ENCODE measurements at places on chromosomes 12 and 14. TPM values are rescaled to one million over a fixed set of nuclear protein-coding genes. Genes with fewer than 3 reads are reported as not detected.

DNA sequence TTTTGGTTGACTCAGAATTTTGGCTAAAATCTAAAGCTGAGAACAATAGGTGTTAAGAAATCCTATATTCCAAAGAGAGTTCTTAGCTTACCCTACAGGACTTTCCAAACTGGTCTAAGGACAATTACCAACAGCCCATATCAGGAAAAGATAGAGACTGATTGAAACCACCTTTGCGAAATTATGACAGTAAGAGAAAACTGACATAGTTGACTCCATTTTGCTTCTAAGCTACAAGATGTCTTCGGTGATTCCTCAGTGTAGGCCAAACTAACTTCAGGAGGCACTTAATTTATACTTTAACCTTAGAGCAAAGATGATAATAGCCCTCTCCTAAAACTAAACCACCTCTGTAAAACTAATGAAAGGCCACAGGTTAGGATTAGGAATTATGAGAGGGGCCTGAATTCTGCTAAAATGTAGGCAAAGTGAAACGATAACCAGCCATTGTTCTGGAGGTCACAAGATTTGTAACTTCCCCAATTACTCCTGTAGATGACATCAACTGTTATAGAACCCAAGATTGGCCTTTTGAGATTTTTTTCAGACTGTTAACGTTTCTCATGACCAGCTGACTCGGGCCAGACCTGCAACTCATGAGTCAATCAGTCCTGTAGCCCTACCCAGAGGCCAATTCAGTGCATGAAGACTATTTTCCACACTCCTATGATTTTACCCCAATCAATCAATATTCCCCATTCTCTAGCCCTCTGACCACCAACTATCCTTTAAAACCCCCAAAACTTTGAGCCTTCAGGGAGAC is 43.0 kb downstream of the KLRG1 start:
- peak; percentile 36 for ATAC-seq

DNA sequence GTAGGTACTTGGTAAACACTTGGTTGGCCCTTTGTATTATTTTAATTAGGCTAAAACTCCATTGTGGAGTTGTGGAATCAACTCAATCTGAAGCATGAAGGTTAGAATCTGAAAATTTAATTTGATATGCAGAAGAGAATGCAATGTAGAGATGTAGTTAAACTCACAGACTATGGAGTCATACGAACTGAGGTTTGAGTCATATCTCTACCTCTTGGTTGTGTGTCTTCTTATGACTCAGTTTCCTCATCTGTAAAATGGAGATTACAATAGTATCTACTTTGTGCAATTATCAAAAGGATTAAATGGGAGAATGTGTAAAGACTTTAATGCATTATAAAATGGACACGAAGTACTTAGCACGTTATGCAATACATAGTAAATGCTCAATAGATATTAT is 146.0 kb upstream of the IFNG-AS1 start:
- no peak for ATAC-seq

- peak; percentile 41 for ATAC-seq
Measured at GRCh38 chr14:92719890-92720323, 28.5 kb downstream of the LGMN start.

DNA sequence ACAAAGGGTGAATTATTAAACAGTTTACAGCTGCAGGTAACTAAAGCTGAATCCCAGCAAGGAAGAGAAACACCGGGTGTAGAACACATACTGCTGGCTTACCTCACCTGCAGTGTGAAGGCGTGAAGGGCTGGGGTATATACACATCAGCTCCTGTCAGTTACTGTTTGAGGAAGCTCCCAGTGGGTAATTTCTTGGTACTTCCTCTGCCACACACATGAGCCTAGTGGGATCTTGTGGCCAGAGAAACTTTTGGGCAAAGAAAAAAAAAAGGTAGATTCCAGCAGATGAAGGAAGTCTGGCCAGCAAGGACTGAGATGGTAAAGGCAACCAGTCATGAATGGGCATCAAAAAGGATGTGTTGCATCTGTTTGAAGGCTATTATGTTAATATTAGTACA is 14.0 kb upstream of the GPR33 start:
- ATAC-seq = no peak

DNA sequence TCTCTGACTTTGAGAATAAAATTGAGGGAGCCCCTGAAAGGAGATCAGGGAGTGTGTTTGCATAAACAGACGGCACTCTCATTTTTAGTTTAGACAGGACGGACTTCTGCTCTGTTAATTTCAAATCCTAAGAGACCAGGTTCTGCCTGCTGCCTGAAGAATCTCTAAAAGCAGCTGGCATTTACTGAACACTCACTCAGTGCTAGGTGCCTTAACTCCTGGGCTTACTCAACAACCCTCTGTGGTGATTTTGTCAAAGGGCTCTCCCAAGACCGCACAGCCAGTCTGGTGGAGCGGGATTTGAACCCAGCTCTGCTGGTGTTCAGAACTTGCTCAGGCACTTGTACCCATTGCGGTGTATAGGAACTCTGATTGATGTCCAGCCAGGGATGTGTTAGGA is 2.2 kb downstream of the ORAI1 start:
- ATAC-seq = no peak

DNA sequence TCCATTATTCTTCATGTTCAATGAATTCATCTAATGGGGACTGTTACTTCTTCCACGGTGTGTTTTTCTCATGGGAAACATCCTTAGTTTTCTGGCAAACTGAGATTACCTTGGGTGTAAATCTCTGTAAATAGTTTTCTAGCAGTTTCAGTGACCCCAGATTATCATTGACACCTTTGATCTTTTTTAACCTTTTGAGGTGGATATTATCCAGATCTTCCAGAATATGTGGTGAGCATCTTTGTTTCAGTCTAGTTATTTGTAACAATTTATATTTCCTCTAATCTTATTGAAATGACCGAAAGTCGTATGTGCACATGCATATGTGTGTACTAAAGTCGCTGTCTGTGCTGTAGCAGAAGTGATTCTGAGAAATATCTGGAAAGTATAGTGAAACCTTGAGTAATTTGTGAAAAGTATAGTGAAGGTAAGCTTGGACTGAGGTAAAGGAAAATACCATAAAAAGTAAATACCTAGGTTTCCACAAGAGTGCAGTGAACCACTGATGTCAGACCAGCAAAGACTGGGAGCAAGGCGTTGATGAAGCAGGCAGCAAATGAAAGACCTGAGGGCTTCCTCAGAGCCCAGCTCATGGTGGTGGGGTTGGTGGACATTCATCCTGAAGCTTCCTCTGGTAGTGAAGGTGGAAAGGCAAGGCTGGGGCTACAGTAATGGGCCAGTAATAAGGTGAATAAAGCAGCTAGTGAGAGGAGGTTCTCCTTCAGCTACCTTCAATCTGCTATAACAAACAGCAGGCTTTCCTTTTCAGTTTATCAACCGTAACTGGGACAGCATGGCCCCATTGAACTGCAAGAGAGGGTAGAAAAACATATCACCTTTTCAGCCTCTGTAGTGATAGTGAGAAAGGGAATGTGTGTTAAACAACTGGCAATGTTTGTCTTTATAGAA is 480.2 kb upstream of the FBXO33 start:
- ATAC-seq = no peak

DNA sequence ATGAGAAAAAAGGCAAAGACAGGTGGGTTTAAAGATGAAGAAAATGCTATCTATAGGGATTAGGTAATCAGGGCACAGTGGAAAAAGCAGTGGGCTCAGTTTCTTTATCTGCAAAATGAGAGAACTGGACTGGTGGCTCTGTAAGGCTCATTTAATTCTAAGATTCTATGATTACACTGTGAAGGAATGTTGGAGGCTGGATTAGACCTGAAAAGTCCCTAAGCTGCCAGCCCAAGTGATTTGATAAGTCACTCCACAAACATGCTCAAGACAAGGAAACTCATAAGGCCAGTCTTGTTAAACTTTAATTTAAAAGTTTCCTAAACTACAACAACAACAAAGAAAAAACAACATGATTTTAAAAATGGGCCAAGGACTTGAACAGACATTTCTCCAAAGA is 75.1 kb downstream of the DCAF5 start:
- peak; percentile 83 for ATAC-seq

DNA sequence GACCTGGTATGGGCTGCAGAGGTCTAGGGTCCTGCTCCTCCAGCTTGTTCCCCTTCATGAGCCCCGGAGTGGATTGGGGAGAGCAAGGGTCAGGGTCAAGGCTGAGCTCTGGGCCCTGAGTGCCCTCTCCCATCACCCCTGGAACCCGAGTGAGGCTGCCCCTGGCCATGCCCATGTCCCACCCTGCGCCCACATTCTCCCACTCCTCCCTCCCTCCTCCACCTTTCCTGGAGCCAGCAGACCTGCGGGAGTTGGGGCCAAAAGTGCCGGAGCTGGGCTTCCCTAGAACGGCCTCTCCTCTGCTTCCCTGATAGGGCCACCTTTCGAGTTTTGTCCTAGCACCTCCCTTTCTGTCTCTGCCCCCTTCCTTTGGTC is 590 bp downstream of the SCNN1A start:
- no peak for ATAC-seq

GRCh38 chr14:91354979-91355685 is 62.5 kb downstream of the CCDC88C start:
- no peak for ATAC-seq

- ATAC-seq = no peak
Measured at GRCh38 chr12:8466241-8466640, 10.5 kb downstream of the CLEC6A start.

GRCh38 chr14:104339829-104340228 is 201.4 kb downstream of the KIF26A start:
- ATAC-seq = no peak

GRCh38 chr14:103103461-103104388 is 9.2 kb downstream of the EXOC3L4 start:
- ATAC-seq = peak; percentile 48

GRCh38 chr12:103905730-103906349 is 24.4 kb upstream of the HSP90B1 start:
- ATAC-seq = peak; percentile 73

DNA sequence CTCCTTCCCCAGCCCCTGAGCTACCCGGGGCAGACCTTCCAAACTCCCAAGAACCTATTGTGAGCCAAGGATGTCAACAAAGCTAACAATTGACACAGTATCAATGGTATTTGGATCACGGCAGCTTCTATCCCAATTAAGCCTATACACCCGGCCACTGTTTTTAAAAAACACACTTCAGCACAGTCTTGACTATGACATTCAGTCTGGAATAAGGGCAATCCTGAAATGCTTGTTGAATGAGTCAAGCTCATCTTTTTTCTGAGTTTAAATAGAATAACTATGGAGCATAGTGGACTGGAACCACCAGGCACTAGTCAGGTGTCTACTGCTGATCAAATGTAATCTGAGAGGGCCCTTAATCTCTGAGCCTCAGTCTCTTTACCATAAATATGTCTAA is 5.7 kb downstream of the DENND5B start:
- ATAC-seq = no peak

DNA sequence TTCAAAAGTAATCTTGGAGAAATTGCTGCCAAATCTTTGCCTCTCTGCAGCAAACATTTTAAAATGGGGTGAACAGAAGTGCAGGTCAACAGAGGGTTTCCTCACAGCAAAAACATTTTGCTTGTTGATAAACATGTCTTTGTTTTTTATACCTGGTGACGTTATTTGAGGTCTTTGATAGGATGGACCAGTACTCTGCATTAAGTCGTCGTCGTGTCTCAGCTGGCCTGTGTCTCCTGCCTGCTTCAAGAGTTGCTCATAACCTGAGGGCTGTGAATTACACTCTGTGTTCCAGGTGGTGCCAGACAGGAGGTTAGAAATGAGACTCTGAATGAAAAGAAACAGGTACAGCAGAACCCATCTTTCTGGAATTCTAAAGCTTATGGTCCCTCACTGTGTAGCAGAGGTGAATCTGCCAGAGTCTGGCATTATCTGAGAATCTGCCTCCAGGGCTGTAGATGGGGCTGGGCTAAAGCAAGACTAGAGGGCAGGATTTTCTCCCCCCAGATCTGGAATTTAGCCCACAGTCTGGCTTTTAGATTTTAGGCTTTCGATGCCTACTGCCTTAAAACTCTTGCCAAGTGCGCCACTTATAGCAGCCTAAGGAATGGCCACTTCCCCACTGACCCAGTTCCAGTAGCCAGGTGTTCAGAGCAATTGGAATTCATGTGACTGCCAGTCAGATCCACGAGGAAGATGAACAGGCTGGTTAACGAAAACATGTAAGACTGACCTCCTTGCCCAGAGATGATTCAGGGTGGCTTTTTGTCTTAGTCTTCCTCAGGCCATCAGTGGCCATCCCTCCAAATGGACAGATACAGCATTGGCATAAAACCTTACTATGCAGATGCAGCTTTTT is 161.2 kb downstream of the PRKCH start:
- ATAC-seq = peak; percentile 31

DNA sequence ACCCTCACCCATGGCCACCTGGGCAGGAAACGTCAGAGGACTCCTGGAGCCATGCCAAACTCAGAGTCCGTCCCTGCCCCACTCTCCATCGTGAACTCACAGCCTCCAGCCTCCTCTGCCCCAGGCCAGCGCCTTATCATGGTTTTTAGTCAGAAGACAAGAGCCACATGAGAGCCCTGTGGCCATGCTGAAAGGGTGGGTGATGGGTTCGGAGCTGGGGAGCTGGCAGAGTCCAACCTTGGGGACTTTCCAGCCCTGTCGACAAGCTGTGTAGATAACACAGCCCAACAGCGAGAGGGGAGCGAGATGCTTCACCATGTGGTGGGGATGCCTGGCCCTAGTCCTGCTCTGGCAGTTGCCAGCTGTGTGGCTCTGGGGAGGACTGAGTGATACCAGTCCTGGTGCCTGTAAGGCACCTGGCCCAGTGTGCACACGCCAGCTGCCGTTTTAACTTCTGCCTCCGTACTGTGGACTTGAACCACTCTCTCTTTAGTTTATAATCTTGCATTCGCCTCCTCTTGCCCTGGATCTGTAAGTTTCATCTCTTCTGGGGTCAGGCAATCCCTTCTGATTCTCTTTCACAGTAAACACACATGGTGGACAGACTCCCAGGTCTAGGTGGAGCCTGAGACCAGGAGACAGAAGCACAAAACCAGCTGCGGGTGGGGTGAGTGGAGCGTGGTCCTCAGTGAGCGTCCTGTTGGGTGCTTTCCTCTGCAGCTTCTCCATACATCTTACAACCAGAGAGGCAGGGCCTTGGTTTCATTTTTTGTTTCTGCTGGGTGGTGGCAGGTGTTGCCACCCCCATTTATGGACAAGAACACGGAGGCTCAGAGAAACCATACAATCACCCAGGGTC is 55.3 kb downstream of the RIN3 start:
- peak; percentile 15 for ATAC-seq

GRCh38 chr12:5195244-5195643 is 151.6 kb downstream of the KCNA5 start:
- ATAC-seq = no peak

GRCh38 chr12:6647083-6647604 is at the start of gene ACRBP:
TSS of gene ACRBP (minus strand) at chr12:6647432. CDS start at chr12:6647366, 66 bp downstream.
- peak; percentile 84 for ATAC-seq

DNA sequence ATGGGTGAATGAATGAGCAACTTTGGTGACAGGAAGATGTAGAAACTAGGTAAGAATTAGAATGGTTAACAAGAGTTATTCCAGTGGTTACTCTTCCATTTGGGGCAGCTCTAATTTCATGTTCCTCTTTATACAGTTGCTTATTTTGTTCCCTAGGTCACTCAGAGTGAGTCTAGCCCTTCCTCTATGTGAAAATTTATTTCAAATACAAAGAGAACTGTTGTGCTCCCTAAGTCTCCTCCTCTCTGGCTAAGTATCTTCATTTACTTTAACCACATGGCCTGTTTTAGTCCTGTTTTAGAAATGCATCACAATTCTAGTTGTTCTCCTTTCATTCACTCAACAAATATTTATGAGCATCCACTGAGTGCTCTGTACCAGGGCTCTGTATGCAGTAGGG is 51.1 kb upstream of the HIF1A start:
- ATAC-seq = no peak

The TAS2R8 gene
- total RNA-seq = not detected

The LIN7A gene
- total RNA-seq = 0.56 TPM

The SLC39A5 gene
- total RNA-seq = not detected

The RNU4-1 gene
- total RNA-seq = 20,765 TPM

The FAM181A gene
- total RNA-seq = not detected

The P3H3 gene
- 1.7 TPM for total RNA-seq

The FAM186B gene
- total RNA-seq = 0.36 TPM

The LHX5 gene
- not detected for total RNA-seq

The SFSWAP gene
- total RNA-seq = 20.8 TPM

All from esophagus mucosa (tissue), 1 donor.